Stimulated activated CD8-positive, alpha-beta memory T cell treated with anti-CD3 and anti-CD28 coated beads, Interleukin-7, amount 100 ng/mL, for 24 hours (primary cell): ENCODE measurements at places on chromosomes 16 and 17.

- DNase-seq, result no peak
These were observed 62.3 kb downstream of the MARCHF10 start for GRCh38 chr17:62745806-62746205.

DNA sequence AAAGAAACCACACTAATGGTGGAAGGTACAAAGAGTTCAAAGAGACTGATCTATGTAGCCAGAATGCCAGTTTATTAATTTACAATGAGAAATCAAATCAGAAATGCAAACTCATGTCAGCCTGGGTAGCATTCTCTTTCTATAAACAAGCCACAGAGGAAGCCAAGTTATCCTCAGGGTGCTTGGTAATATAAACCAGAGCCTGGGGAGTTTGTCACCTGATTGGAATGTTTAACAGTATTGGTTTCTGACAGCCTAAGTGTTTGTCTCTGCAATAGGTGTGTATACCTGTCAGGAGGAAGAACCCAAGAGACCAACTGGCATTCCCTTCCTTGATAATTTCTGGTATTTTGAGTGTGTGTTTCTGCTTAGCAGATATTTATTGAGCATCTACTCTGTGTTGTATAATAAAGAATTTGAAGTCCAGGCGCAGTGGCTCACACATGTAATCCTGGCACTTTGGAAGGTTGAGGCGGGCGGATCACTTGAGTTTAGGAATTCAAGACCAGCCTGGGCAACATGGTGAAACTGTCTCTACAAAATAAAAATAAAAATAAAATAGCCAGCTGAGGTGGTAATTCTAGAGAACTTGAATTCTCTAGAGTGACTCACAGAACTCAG lies 3.1 kb upstream of the C17orf58 start:
- DNase-seq, result no peak

GRCh38 chr17:15334266-15334665 lies 7.1 kb downstream of the TEKT3 start:
- no peak for DNase-seq

- DNase-seq, result no peak
These were observed 14.2 kb upstream of the CBFB start for GRCh38 chr16:67014634-67015312.

- no peak for DNase-seq
These were observed 4.6 kb downstream of the INPP5K start for GRCh38 chr17:1511756-1512321.
